ENCODE measurements at places on chromosomes 5 and 9.

GRCh38 chr9:104177676-104178075, 83.6 kb downstream of the SMC2 start:
- no peak for DNase-seq

- no peak for DNase-seq
These were observed 146.7 kb downstream of the CCDC192 start for GRCh38 chr5:127849891-127850290.

DNA sequence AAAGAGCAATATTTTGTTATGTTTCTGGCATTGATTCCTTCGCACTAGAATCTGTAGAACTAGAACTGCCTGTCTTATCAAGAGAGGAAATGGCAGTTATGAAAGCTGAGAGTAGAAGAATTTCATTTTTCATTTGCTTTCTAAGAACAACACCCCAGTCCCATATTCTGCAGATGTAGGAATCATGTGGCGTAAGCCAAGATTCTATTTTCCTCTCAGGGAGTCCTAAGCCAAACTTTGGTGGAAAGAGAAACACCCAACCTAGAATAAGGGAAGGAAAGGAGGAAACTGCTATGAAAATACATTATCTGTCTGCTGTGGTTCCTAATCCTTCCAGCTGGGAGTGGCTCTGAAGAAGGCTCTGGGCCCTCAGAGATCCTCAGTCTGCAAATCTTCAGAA, 1176.9 kb upstream of the C9orf72 start:
- DNase-seq: no peak

GRCh38 chr5:107990881-107991810, 320.4 kb upstream of the EFNA5 start:
- DNase-seq: no peak

GRCh38 chr9:105330755-105331154, 86.3 kb downstream of the SLC44A1 start:
- DNase-seq: no peak

GRCh38 chr5:116646611-116647289, 72.1 kb upstream of the SEMA6A start:
- no peak for DNase-seq

- DNase-seq: no peak
These were observed 43.1 kb downstream of the NDFIP1 start for GRCh38 chr5:142151436-142152383.

DNA sequence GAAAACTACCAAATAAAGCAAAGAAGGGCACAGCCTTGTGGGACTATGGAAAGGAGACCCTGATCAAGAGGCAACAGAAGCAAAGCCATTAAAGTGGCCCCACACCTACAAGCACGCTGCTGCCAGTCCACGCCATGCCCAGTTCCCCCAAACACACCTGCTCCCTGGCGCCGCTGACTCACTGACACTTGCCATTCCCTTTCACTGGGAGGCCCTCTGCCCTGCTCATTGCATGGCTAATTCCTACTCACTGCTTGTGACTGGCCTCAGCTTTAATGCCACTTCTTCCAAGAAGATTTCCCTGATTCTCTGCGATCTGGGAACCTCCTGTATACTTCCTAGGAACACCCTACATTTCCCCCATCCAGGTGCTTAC, 71.2 kb upstream of the TAF1L start:
- no peak for DNase-seq

GRCh38 chr9:104858271-104858670, 69.7 kb downstream of the ABCA1 start:
- DNase-seq: peak; percentile 33

DNA sequence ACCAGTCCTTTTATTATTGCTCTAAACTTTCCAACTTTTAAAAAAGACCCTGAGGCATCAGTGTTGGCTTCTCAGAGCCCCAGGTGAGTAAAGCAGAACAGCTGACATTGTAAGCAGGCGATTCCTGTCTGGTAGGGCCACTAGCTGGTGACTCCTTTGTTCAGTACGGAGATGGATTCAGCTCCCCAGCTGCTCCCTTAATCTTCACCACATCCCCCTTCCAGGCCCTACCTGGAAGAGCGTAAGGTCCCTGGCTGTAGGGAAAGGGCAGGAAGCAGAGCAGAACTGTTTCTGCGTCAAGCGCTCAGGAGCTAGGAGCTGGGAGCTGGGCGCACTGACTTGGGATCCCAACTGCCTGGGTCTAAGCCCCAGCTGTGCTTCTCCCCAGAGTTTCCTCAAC, 203.7 kb upstream of the TAS2R1 start:
- no peak for DNase-seq

GRCh38 chr5:128455841-128456361, 82.1 kb downstream of the FBN2 start:
- DNase-seq: no peak

DNA sequence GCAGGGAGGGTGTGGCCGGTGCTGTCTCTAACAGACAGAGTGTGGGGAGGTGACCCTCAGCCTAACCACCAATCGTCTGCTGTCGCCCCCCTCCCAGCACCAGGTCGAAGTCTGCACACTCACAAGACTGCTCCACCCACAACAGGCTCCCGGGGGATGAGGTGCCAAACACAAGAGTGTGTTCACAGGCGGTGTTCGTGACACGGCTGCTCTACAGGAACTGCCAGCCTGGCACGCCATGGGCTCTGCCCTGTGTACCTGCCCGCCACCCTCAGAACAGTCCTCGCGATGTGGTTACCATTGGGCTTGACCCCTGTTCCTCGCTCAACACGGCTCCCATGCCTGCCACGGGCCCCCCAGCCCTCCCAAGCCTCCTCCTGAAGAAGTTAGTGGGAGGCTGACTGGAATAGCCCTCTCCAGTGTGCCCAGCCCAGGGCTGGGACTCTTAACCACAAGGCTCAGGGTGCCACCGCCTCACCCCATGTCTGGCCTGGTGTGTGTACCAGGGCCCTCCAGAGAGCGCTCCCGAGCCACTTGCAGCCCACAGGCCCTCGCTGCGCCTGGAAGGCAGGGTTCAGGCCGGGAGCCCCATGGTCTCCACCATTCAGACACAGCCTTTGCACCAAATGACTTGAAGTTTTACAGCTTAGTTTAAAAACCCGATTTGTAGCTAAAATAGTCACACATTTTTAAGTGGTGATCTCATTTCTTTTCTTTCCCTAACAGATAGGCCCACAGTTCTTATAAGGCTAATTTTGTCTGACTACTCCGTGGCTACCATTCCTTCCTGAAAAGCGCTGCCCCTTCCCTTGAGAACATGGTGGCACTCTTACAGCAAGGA, 102.5 kb downstream of the CAMSAP1 start:
- no peak for DNase-seq

GRCh38 chr5:144267961-144268513, 97.4 kb downstream of the KCTD16 start:
- no peak for DNase-seq

- no peak for DNase-seq
These were observed 221.9 kb downstream of the IRX2 start for GRCh38 chr5:2529371-2530092.

GRCh38 chr9:128456613-128457061, 831 bp downstream of the ODF2 start:
- DNase-seq: peak; percentile 71

DNA sequence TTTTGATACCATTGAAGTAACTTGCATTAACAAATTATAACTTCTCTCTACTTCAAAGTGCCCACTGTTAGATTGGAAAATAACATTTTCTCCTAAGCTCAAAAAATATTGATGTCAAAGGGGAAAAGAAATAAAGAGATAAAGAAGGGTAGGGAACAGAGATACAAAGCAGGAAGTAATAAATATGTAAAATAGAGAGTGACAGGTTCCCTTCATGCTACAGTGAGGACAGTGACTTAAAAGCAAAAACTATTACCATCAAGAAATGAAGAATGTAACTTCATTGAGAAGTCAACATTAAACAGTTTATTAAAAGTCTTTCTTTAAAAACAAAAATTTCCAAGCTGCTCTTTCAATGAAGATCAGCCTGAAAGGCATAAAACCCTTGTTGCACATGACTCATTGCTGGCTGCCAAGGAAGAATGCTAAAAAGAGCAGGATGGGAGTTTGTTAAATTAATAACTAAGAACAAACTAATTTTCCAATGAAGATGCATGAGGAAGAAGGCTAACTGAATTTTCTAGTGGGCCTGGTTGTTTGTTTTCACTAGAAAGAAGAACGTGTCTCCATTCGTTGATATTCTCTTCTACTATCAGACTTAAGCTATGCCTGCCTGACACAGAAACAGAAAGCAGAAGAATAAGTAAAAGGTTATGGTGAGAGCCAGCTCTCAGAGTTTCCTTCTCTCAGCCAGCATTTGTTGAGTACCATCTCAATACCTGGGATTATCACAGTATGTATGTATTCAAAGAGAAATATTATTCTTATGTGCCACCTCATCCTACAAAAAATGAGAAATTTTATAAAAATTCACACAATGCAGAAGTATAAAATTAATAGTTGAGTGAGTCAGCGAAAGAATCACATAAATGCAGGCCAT, 197.8 kb upstream of the NREP start:
- no peak for DNase-seq

DNA sequence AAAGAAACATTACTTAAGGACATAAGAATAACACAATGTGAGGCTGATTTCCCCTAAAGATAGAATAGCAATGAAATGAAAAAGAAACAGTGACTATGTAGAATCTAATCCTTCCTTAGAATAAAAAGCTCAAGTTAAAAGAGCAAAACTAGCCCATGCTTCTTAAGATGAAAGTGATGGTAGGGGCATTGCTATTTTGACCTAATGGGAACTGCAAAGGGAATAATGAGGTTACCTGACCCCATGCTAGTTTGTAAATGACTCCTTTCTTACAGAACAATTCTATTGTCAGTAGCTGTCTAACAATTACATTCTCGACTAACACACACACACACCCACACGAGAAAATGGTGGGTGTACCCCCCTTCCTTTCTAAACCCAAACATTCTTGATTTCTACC, 575.8 kb downstream of the CSNK1G3 start:
- no peak for DNase-seq

GRCh38 chr5:17272111-17272510, 54.7 kb downstream of the BASP1 start:
- no peak for DNase-seq

GRCh38 chr5:131812371-131813160, 15.7 kb upstream of the FNIP1 start:
- DNase-seq: no peak

DNA sequence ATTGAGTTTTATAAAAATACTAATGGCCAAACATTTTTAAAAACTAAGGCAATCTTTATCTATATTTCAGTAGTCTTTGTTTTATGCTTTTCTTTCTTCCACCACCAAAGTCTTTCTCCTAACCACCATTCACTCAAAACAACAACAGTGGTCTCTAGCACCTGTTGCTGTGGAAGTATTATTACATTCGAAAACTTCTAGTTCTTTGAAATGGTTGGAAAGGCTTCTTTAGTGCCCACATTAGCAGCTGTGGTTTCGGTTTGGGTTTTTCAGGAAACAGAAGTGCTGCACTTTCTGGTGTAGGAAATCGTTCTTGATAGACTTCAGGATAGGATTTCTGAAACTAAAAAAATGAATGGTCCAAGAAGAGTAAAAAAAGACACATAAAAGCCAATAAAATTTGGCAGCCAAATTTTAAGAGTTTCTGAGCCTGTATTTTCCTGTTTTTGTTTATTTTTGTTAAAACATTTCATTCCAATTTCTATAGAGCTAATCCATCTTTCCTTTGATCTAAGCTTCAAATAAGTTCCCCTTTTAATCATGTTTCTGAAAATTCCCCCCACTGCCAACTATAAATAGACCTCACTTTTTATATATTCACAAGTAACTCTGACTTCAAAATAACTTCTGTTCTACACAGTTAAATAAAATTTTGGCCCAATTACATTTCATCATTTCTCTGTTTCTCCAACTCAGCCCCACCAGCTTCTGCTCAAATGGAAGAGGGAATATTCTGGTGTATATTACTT, 102.2 kb downstream of the DEPDC1B start:
- DNase-seq: no peak

DNA sequence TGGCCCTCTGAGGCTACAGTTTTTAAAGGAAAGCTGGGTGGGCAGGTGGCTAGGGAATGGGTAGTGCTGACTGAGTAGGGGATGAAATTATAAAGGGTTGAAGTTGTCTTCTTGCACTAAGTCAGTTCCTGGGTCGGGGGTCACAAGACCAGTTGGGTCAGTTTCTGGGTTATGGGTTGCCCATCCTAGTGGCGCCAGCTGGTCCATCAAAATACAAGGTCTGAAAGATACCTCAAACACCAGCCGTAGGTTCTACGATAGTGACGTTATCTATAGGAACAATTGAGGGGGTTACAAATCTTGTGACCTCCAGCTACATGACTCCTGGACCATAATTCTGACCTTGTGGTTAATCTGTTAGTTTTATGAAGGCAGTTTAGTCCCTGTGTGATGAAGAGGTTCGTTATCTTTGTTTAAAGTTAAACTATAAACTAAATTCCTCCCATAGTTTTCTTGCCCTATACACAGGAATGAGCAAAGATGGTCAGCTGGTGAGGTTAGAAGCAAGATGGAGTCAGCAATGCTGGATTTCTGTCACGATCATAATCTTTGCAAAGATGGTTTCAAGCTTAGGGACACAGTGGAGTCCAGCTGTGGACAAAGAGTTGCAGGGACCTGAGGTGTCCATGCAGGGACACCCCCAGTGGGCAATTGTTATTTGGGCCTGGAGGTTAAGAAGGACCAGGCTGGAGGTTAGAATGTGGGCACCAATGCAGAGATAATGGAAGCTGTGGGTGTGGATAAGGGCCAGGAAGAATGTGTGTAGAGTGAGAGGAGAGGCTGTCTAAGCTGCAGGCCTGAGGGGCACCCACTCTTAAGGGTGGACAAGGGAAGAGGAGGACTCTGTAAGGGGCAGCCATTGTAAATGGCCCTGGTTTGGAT, 14.0 kb upstream of the CREBRF start:
- DNase-seq: no peak

- DNase-seq: peak; percentile 92
These were observed 128.3 kb downstream of the EFNA5 start for GRCh38 chr5:107542428-107542827.

DNA sequence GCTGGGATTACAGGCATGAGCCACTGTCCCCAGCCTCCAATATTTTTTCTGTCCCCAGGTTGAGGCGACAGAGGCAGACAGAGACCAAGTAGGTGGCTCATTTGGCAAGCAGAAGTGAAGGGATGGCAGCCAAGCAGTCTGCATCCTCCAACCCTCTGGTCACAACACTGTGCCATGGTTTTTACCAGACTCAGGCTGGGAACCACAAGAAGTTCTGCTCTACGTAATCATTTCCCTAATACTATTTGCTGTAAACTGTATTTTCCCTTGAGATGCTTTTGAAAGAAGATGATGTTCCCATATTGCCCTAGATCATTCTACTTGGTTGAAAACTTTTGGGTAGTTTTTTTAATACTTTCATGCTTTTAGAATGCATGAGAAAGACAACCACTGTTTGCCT, 40.5 kb downstream of the PTTG1 start:
- no peak for DNase-seq

GRCh38 chr5:74651710-74652109, 11.2 kb upstream of the ENC1 start:
- no peak for DNase-seq

- no peak for DNase-seq
These were observed 15.3 kb downstream of the MAP1B start for GRCh38 chr5:72122602-72123001.

Data from tibial artery (tissue), 4 donors.